ENCODE measurements at places on chromosomes 3 and 15.

DNA sequence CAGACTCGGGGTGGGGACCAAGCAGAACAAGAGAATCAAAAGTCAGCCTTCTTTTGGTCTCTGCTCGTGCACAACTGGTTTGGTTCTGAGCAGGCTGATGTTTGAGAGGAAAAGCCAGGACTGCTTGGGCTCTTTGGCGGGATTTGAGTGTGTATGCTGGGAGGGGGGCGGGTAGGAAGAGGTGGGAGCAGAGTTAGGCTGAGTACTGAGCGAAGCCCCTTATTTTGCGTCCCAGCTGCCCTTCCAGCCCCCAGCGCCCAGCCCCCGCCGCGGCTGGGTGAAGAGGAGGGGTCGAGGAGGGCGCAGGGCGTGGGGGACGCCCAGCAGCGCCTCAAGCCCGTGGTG lies 153.5 kb upstream of the GOLIM4 start:
- no peak for DNase-seq

GRCh38 chr3:153746211-153746610 lies 375.0 kb upstream of the ARHGEF26 start:
- no peak for DNase-seq

GRCh38 chr3:61443886-61444285 lies 117.5 kb upstream of the PTPRG start:
- DNase-seq: no peak

- DNase-seq: no peak
These were observed 70.5 kb upstream of the HEG1 start for GRCh38 chr3:125126323-125126722.

- no peak for DNase-seq
These were observed 71.1 kb downstream of the PLXNA1 start for GRCh38 chr3:127053979-127054378.
